ENCODE measurements at places on chromosomes 7 and 10. TPM values are rescaled to one million over a fixed set of nuclear protein-coding genes. Genes with fewer than 3 reads are reported as not detected.

The SPDYE2B gene
- total RNA-seq = not detected

The SPDYE1 gene
- total RNA-seq = not detected

The WNT2 gene
- not detected for total RNA-seq

The EN2 gene
- total RNA-seq = not detected

The NKX1-2 gene
- not detected for total RNA-seq
